ENCODE measurements at places on chromosomes 16 and 17.
A peak's percentile ranks its signal among the peaks of the same experiment; 100 is the strongest.

- no peak for DNase-seq
Measured at GRCh38 chr17:35709874-35710273, 21.6 kb upstream of the RASL10B start.

DNA sequence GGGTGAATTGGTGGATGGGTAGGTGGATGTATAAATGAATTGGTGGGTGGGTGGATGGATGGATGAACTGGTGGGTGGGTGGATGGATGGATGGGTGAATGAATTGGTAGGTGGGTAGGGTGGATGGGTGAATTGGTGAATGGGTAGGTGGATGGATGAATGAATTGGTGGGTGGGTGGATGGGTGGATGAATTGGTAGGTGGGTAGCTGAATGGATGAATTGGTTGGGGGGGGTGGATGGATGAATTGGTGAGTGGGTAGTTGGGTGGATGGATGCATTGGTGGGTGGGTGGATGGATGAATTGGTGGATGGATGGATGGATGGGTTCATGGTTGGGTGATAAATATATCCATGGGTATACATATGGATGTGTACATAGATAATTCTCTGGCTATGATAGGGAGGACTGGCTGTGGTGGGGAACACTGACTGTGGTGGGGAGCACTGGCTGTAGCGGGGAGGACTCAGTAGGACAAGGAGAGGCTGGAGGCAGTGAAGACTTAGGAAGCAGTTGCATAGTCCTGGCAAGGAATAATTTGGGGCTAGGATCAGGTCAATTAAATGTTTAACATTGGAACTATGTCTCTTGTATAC is 54.4 kb downstream of the ABCC1 start:
- no peak for DNase-seq

DNA sequence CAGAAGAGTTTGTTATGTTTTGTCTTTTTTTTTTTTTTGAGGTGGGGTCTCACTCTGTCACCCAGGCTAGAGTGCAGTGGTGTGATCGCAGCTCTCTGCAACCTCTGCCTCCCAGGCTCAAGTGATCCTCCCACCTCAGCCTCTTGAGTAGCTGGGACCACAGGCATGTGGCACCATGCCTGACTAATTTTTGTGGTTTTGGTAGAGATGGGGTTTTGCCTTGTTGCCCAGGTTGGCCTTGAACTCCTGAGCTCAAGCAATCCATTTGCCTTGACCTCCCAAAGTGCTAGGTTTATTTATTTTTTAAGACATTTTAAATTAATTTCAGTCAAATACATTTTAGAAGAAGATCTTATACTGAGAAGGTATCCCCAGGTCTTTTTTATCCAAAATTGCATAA is 366.7 kb downstream of the KCNJ2 start:
- no peak for DNase-seq

- DNase-seq: no peak
Measured at GRCh38 chr16:68629351-68629910, 15.7 kb upstream of the CDH3 start.

- DNase-seq: no peak
Measured at GRCh38 chr16:66386629-66387622, 20.4 kb downstream of the CDH5 start.

DNA sequence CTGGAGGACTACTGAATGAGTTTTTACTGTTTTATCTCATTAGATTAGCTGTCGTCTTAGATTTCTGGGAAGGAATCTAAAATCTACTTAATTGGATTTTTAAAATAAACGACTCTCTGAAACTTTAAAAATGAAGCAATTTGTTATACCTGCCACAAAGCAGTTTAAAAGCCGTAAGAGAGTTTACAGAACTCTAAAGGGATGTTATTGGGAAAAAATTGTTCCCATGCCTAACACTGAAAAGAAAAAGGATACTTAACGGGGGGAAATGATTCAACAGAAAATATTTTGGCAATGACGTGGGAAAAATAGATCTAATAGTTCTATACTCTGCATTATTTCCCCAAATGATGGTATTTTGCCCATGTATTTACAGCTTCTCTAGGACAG is 27.0 kb downstream of the ARHGAP17 start:
- DNase-seq: no peak

GRCh38 chr16:12423131-12423530 is 380.6 kb downstream of the CPPED1 start:
- DNase-seq: no peak

DNA sequence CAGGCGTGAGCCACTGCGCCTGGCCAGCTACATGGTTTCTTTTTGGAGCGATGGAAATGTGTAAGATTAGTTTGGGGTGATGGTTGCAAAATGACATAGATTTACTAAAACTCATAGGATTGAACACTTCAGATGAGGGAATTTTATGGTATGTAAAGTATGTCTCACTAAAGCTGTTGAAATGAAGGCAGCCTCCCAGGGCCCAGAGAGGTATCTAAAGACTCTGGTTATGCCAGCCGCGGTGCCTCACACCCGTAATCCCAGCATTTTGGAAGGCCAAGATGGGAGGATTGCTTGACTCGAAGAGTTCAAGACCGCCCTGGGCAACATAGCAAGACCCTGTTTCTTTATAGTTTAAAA is 254.9 kb downstream of the PARN start:
- DNase-seq: no peak

DNA sequence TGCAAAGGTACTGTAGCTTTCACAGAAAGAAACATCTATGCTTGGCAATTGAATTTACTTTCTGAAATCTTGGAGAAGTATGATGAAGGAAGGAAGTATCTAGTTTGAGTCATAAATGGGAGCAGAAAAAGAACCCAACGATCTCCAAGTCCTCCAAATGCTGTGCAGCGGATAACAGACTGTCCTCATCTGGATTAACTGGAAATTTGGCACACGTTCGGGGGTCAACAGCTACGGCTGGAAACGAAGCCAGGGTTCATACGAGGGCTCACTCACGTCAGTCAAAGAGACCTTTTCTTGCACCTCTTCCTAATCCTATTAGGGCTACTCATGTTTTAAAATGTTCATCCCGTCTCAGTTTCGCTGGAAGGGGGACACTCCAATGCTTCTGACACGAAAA is 152.0 kb downstream of the ZFHX3 start:
- DNase-seq: no peak

- DNase-seq: no peak
Measured at GRCh38 chr17:74680213-74680612, 32.5 kb downstream of the CD300LF start.

DNA sequence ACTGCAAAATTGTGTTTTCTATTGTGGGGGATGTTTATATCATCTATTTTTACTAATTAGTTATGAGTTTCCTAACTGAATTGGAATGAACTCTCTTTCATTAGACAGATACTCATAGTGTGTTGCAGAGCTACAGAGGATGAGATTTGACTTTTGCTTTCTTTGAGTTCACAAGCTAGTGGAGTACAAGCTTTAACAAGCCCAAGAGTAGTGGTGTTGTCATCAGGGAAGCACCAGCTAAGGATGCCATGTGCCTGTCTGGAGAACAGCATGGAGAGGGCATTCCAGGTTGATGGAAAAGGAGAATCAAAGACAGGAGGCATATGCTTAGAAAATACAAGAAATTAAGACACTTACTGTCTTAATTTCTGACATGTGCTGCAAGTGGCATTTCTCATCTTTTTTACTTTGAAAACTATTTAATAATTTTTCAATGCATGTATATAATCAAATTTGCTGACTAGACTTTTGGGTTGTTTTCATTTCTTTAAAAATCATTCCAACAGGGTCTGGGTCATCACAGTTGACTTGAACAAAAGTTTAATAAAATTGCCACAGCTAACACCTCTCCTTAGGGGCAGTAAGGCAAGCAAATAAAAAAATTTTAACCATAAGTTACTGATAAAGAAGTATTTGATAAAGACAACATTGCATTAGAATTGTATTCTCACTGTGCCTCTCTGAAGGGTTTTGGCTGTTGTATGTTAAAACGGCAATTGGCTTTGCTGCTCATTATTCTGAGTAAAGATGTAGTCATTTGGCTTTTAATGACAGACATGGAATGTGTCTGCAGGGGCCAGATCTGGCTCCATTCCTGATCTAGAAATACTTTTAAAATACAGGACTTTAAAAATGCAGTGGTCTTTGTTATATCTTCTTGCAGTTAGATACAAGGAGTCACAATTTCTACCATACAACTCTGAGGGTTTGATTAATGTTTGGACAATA is 323.7 kb upstream of the CDH11 start:
- DNase-seq: no peak

GRCh38 chr16:72989579-72990551 is 58.1 kb downstream of the ZFHX3 start:
- peak; percentile 46 for DNase-seq

Measured in LoVo (cell line).